ENCODE measurements at places on chromosomes 11 and 22. TPM values are rescaled to one million over a fixed set of nuclear protein-coding genes. Genes with fewer than 3 reads are reported as not detected.

- no peak overlapping the region for H3K27ac ChIP-seq
- H3K4me1 ChIP-seq, result no peaks in the 10 kb centered on the region
- H3K27me3 ChIP-seq, result peaks cover 8% of the 10 kb centered on the region
- DNase-seq, result no peak
These were observed 591.2 kb downstream of the OPCML start for GRCh38 chr11:132941024-132941646.

DNA sequence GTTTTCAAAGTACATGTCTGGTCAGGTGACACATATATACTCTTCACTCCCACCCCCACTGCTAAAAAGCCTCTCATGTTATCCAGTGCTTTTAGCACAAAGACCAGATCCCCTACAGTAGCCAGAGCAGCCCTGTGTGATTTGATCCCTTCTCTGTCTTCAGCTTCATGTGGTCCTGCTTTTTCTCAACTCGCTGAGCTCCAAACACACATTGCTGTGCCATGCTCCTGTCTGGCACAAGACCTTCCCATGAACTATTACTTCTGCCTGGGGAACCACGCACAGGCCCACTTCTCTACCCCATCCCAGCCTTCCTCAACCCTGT, 127.1 kb downstream of the RASSF10 start:
- H3K27ac ChIP-seq, result no peak overlapping the region
- H3K27me3 ChIP-seq, result no peaks in the 10 kb centered on the region
- no peaks in the 10 kb centered on the region for H3K36me3 ChIP-seq
- no peak for DNase-seq
- peaks cover 5% of the 10 kb centered on the region for H3K4me1 ChIP-seq

DNA sequence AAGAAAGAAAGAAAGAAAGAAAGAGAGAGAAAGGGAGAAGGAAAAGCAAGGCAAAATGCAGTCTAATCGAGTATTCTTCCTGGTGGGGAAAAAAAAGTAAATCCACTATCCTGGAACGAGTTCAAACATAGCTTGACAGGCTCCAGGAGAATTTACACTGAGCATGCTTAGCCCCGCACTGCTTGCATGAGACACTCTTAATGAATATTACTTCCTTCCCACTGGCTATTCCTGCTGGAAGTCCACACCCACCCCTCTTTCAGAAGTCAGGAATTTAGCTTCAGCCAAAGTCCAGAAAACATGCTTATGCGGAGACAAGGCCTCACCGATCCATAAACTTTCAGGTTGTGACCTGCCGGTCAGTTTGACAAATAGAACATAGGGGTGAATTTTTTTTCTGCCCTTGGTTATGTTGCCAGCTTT, 251.8 kb upstream of the BLID start:
- H3K4me1 ChIP-seq, result no peaks in the 10 kb centered on the region
- H3K36me3 ChIP-seq, result no peaks in the 10 kb centered on the region
- H3K27me3 ChIP-seq, result no peaks in the 10 kb centered on the region
- peak overlapping the region; percentile 2 for H3K27ac ChIP-seq
- DNase-seq, result no peak

Gene SLC37A2
- 9.3 TPM for total RNA-seq

- H3K36me3 ChIP-seq, result no peaks in the 10 kb centered on the region
- no peak overlapping the region for H3K27ac ChIP-seq
- no peaks in the 10 kb centered on the region for H3K4me1 ChIP-seq
- no peaks in the 10 kb centered on the region for H3K27me3 ChIP-seq
- no peak for DNase-seq
These were observed 261.2 kb downstream of the CADM1 start for GRCh38 chr11:115242982-115243381.

GRCh38 chr22:44972363-44973083, 37.3 kb downstream of the PHF21B start:
- no peaks in the 10 kb centered on the region for H3K4me1 ChIP-seq
- no peaks in the 10 kb centered on the region for H3K36me3 ChIP-seq
- no peak overlapping the region for H3K4me3 ChIP-seq
- H3K27me3 ChIP-seq, result no peaks in the 10 kb centered on the region
- DNase-seq, result no peak
- no peak overlapping the region for H3K27ac ChIP-seq

Measured in upper lobe of left lung (tissue), 6 donors.